ENCODE measurements at places on chromosomes 6 and 20. TPM values are rescaled to one million over a fixed set of nuclear protein-coding genes. Genes with fewer than 3 reads are reported as not detected.

MYMX gene
- not detected for total RNA-seq

KHDC1L gene
- total RNA-seq, result 0.26 TPM

PLTP gene
- total RNA-seq, result 1.6 TPM

KCNK16 gene
- not detected for total RNA-seq

APCDD1L gene
- total RNA-seq, result 0.06 TPM

LAMA2 gene
- total RNA-seq, result 0.70 TPM

AIF1 gene
- total RNA-seq, result not detected

ADIG gene
- not detected for total RNA-seq

CAGE1 gene
- not detected for total RNA-seq

COX4I2 gene
- not detected for total RNA-seq

WFDC2 gene
- 0.15 TPM for total RNA-seq

ZC2HC1B gene
- not detected for total RNA-seq

CD24 gene
- total RNA-seq, result 236 TPM

CLPSL1 gene
- total RNA-seq, result not detected

BPIFB4 gene
- not detected for total RNA-seq

TRAPPC3L gene
- not detected for total RNA-seq

VNN1 gene
- total RNA-seq, result 0.07 TPM

ZNF165 gene
- 0.94 TPM for total RNA-seq

PHF3 gene
- total RNA-seq, result 8.5 TPM

COL19A1 gene
- total RNA-seq, result not detected

MSH5 gene
- total RNA-seq, result 11.2 TPM

MRPL2 gene
- 57.9 TPM for total RNA-seq

HTR1B gene
- 0.22 TPM for total RNA-seq

SLC32A1 gene
- not detected for total RNA-seq

PBOV1 gene
- not detected for total RNA-seq

SAPCD1 gene
- total RNA-seq, result 3.1 TPM

TRMT11 gene
- 11.7 TPM for total RNA-seq

SSTR4 gene
- 0.86 TPM for total RNA-seq

TTBK1 gene
- total RNA-seq, result 0.05 TPM

CNKSR3 gene
- 10.4 TPM for total RNA-seq

CENPB gene
- total RNA-seq, result 127 TPM

NKX2-2 gene
- not detected for total RNA-seq

C20orf96 gene
- 11.1 TPM for total RNA-seq

SPEF1 gene
- 2.3 TPM for total RNA-seq

CALHM4 gene
- not detected for total RNA-seq

RAD21L1 gene
- total RNA-seq, result not detected

Data from A549 treated with AZD2906 at 1 μM for 4 hours (cell line).